AG04450 (cell line): ENCODE measurements at places on chromosomes 3 and 15.

- no peak for DNase-seq
Measured at GRCh38 chr3:101816215-101817149, 32.8 kb upstream of the NFKBIZ start.

DNA sequence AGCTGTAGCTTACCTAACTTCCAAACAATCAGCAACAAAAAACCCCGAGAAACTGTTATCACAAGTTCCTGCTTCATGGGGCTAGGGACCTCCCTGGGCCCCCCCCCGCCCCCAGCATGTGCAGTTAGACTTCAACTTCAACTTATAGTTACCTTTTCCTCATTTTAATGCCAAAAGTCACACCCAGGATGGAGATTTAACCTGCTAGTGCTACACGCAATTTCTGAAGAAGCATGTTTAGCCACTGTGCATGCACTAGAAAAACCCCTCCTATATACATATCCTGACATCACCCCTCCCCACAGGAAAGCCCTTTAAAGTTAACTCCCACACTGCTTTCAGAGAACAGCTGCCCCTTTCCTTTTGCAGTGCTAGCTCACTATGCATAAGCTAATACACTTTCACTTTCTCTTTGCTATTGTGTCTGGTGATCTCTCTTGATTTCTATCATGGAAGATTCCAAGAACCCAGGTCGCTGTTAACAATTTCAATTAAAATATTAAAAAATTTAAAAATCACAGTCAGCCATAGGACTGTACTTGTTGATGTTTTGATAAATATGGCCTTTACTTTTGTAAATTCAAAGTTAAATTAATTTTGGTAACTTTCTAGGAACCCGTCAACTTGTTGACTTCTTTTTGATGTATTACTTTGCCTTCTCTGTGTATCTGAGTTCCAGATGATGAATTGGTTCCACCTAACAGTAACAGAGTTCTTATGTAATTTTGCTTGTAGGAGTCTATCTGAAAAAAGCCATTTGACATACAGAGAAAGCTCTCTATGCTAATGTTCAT is 75.2 kb upstream of the ACAD9 start:
- no peak for DNase-seq

DNA sequence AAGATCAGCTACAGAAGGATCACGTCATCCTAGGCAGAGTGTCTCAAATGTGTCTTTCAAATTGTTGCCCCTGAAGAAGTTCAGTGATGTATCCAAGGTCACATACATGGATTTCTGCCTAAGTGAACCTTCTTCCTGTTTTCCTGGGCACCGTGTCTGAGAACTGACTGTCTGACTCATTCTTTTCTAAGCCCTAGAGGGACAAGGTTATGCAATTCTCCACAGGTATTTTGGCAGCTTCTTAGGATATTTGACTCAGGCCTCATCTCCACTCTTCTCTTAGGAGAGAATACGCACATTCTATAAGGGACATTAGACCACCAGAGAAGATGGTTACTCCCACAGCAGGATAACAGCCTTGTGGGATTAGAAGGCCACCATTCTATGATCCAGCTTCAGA is 391.9 kb upstream of the THBS1 start:
- DNase-seq: no peak

GRCh38 chr15:76636059-76636458 is 269.1 kb downstream of the SCAPER start:
- no peak for DNase-seq

DNA sequence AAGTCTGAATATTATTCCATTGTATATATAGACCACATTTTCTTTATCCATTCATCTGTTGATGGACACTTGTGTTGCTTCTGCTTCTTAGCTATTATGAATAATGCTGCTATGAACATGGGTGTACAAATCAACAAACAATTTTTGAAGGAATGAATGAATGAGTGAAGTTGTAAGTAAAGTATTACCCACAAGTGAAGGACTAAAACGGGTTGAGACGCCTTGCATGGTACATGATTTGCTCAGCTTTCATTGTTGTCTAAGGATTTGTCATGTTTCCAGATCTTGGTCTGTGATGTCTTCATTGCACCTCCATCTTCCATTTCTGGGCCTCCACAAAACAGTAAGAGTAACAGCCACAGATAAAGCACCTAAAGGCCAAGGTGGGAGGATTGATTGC is 20.5 kb downstream of the IFT122 start:
- DNase-seq: no peak

DNA sequence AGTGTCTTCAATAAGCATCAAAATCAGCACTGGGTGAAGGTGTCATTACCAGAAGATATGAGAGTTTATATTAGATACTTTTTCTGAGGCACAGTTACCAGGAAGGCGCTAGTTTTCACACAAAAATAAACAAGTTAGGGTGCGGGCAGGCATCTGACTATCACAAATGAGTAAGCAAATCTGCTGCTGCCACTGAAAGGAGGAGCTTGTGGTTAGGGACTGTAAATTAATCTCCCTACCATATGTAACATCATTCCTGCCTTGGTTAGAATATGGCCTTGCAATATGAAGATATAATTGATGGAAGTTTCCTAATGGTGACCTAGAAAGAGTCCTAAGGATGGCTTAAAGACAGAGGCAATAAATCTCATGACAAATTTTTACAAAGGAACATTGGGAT is 19.5 kb upstream of the EID1 start:
- no peak for DNase-seq

GRCh38 chr3:30751610-30752299 is 142.7 kb downstream of the GADL1 start:
- DNase-seq: no peak

DNA sequence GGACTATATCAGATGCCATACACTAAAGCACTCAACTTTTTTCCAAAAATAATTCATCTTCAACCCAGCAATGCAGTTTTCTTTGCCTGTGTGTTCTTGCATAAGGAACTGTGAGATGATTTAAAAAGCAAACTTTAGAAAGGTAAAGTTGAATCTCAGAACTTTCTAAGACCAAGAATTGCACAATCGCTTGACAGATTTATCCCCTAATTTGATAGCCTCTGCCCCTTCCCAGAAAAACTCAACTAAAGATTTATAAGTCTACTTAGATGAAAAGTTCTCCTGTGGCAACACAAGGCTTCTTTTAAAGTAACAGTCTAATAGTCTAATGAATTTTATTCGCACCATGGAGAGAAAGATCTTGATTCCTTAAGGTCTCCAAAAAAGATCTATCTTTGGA is 259.3 kb downstream of the MAGI1 start:
- no peak for DNase-seq
